ENCODE measurements at places on chromosomes 6 and 20.

DNA sequence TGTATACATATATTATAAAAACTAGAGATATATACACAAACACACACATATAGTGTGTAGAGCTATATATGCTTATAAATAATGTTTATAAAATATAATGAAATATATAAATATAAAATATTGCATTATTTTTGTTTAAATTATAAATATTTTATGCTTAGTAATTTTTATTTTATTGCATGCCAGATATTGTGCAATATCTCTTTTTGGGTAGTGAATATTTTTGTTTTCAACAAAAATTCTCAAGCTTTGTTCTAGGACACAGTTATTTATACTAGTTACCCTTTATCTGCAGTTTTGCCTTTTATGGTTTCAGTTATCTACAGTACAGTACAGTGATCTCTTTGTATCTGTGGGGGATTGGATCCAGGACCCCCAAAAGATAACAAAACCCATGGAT lies 52.2 kb downstream of the PFDN4 start:
- no peak for DNase-seq

DNA sequence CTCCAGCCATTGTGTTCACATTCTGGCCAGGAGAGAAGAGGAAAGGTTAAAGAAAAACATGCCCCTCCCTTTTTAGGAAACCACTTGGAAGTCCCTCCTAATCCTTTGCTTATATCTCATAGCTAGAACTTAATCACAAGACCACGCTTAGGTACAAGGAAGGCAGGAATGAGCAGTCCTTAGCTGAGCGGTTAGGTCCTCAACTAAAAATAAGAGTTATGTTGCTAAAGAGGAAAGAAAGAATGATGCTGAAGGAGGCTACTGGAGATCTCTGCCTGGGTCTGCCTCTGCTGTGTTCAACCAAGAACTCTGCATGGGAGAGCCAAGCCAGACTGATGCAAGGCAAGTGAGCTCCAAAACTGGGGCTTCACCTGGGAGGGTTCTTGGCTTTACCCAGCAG lies 11.6 kb upstream of the ARFGEF2 start:
- DNase-seq, result no peak

DNA sequence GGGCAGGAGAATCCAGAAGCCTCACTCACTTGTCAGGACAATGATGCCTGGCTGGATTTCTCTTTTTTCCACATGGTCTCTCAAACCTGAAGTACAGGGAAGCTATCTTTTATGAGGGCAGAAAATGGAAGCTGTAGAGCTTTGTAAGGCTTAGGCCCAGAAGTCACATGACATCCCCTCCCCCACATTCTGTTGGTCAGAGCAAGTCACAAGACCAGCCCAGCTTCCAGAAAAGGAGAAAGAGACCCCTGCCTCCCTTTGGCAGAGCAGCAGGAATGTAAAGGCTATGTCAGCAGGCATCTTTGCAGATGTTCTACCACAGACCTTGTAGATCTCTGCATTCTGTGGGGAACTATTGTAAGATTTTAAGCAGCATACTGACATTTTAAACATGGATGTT lies 245.5 kb downstream of the SLC35F1 start:
- no peak for DNase-seq

DNA sequence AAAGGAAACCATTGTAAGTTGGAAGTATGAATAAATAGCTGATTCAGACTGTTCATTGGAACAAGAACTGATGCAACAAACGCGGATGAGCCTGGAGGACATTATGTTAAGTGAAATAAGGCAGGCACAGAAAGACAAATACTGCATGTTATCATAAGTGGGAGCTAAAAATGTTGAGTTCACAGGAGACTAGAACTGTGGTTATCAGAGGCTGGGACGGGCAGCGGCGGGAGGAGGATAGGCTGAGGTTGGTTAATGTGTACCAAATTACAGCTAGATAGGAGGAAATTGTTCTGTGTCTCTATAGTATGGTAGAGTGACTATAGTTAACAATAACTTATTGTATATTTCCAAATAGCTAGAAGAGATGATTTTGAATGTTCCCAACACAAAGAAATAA lies 40.8 kb downstream of the FAM229B start:
- DNase-seq, result no peak

DNA sequence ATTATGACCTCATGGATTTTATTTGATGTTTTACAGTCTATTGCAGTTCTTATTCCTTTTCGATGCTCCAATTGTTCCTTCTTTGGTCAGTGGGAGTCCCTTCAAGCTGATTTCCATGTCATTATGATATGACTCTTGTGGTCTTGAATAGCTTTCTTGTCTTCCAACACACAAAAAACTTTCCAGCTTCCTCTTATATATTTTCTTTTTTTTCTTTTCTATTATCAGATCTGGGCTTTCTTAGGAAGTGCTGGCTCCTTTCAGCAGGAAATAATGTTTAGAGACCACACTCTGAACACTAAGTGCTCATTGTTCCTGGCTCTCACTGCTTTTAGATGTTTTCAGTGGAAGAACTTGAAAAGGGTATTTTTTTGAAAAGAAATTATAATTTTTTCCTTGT lies 3.1 kb upstream of the SLC17A1 start:
- no peak for DNase-seq

GRCh38 chr6:82775981-82776380 lies 289.7 kb downstream of the UBE3D start:
- no peak for DNase-seq

GRCh38 chr6:9806195-9806594 lies 608.7 kb downstream of the TFAP2A start:
- DNase-seq, result no peak

GRCh38 chr6:13412639-13413465 lies 74.5 kb downstream of the GFOD1 start:
- no peak for DNase-seq

- DNase-seq, result no peak
These were observed 72.4 kb downstream of the ADTRP start for GRCh38 chr6:11706171-11706570.

DNA sequence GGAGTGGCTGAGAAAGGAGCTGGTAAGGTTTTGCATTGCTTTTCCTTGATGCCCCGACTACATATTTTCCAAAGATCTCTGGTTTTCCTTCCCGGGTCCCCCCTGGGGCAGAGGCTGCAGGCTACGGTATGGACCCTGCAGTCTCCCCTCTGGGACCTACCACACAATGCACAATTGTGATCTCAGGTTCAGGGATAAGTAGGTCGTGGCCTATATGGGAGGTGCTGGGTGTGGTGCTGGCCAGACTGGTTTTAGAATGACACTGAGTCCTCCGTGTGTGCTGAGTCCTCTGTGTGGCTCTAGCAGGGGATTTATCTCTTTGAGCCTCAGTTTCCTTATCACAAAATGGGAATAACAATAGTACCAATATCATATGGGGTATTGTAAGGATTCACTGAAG lies 376 bp downstream of the C20orf202 start:
- no peak for DNase-seq

DNA sequence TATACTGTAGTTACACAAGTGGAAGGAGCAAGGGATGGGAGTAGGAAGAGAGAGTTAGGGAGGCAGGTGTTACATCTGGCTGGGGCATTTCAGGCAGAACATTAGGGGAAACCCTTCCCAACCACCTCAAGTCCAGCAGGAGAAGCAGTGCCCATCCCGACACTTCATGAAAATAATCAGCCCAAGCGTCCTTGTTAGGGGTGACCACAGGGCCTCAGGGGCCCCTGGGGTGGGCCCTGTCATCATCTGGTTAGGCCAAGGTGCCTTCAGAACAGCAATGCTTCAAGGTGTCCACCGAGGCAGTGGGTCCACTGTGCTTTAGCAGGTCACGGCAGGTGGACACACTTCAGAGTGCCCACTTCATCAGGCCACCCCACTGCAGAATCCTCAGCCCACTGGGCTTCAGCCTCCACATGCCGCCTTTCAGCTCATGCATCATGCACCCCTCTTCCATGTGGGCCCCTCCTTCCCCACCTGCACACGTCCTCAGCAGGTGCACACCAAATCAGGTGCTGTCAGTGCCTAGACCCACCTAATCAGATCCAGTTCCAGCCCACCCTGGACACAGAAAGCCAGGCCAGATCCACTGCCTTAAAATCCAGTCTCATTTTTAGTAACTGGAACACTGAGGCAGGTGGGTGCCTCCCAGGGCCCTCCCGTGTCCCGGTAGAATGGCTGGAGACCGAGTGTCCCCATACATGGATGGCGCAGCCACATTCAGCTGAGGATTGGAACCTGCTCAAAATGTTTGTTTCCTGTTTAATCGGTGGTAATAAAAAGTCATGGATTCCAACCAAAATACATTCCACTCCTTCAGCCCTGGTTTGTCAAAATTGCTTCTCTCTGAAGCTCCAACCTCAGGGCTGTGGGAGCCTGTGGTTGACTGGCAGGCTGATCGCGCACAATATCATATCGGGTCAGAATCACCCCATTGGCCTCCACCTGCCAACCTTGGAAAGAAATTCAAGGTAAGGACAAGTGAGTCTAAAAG lies 99.5 kb downstream of the ANKRD60 start:
- DNase-seq, result no peak

- DNase-seq, result no peak
These were observed 309.1 kb upstream of the IMPG1 start for GRCh38 chr6:76381612-76382011.

DNA sequence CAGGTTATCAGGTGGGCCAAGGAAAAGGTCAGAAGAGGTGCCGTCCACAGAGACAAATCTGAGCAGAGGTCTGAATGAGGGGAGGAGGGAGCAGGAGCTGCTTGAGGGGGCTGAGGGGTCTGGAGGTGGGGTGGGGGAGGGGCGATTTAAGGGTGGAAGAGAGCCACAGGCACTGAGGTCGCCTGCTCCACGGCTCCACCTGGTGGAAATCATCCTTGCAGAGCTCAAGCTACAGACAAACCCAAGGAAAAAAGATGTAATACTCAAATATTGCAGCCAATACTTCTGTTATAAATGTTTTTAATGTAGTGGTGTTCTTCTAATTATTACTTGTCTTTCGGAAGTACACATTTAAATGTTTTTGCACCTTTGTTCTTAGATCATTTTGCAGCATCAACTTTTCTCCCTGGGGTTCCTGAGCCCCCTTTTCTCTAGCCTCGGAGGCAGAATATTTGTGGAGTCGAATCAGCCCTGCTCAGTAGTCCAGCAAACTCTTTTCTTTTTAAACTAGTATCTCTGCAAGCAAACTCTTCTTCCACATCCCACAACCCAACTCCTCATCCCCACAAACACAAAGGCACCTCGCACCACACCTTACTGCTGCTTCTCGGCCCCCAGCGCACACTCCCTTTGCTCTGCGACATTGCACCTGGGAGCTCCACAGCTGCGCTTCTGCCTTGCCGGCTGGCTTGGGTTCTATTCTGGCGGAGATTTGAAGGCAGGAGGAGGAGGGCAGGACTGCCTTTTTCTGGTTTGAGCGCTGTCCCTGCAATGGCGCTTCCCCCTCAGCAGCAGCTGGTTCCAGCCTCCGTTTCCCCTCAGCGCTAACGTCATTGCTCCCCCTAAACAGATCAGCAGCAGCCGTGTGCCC lies 51.0 kb upstream of the TFAP2A start:
- peak; percentile 29 for DNase-seq

DNA sequence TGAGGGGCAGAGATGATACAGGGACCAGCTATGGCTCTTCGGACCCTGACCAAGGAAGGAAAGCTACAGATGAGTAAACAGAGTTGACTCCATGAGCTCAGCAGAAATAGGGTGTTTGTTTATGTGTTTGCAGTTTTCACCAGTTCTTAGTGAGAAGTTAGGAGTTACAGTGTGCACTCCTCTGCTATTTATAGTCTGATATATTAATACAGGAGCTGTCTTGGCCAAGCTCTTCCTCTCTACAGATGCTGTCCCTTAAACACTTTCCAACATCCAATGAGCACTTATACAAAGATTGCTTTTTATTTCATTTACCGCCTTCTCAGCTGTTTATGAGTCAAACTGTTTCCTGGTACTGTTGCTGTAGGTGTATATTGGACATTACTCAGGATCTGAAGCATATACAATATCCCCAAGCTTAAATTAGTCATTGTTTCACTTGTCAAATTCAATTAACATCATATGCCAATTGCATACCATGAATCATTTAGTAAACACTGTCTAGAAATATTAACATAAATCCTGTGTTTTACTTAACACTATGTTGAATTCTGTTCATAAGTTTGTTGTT lies 618.0 kb downstream of the PRKN start:
- no peak for DNase-seq

DNA sequence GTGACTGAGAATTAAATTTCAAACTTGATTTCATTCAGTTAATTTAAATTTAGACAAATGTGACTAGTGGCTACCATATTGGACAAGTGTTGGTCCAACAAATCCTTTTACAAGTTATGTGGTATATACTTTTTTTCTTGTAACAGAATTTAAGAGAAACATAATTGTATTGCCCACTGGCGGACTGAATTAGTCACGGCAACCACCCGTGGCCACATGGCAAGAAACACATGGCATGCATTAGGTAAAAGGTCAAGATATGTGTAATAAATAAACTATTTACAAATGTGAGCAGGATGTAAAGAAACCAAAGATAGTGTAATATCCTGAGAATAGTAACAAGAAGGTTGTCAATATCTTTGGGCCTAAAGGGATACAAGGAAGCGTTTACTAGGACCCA lies 91.2 kb downstream of the LCA5 start:
- no peak for DNase-seq

DNA sequence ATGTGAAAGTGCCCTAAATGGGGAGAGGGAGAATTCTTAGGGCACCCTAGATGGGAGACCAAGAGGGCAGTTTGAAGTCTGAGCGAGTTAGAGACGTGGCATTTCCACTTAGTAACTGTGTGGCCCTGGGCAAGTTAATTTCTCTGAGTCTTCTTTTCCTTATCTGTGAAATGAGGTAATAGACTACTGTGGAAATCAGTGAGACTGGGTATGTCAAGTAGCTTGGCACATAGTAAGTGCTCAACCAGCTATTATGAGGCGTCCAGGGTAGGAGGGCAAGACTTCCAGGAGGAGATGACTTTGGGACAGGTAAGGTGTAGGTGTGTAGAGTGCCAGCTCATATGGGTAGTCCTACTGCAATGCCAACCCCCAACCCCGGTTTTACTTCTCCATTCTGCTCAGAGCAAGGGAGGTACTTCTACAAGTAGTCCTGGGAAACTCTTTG lies 770 bp downstream of the KIF3B start:
- DNase-seq, result no peak

DNA sequence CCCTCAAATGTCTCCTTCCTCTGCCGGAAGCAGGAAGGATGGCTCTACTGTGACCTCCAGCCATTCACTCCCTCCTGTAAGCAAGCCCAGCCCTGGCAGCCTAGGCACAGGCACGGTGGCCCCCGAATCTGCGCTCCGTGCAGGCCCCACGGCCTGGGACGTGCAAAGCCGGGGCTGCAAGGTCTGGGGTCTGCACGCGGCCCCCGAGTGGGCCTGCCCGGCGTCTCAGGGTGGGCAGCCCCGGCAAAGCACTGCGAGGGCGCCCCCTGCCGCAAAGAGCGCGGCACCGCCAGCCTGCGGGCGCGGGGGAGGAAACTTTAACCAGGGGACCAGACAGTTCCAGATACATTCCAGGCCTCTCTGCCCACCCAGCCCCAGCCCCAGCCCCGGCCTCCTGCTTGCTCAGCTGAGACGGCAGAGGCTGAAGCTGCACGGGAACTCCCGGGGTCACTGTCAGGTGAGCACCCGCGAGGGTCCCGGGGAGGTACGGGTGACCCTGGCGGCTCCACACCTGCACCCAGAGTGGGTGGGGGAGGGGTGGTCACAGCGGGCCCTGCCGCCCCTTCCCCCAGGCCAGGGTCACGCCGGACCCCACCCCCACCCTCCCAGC lies 98.8 kb downstream of the ASXL1 start:
- peak; percentile 28 for DNase-seq

Measured in SHP77 (cell line).